ENCODE measurements at places on chromosomes 13 and 19. TPM values are rescaled to one million over a fixed set of nuclear protein-coding genes. Genes with fewer than 3 reads are reported as not detected.

DNA sequence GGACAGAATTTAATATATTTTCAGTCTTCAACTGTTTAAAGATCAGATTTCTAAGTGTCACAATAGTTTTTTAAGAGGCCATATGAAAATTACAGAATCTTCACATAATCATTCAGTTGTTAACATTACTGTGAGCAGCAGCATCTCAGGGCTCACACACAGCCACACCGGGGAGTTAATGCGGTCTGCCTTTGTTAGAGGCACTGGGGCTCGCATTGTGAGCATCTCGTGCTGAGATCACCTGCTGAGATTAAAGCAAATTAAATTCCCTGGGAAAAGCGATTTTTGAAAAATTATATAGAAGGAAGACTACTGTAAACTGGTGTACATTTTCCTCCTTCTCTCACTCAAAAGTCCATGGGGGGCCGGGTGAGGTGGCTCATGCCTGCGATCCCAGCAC is 16.6 kb downstream of the GPR12 start:
- no peak for DNase-seq

DNA sequence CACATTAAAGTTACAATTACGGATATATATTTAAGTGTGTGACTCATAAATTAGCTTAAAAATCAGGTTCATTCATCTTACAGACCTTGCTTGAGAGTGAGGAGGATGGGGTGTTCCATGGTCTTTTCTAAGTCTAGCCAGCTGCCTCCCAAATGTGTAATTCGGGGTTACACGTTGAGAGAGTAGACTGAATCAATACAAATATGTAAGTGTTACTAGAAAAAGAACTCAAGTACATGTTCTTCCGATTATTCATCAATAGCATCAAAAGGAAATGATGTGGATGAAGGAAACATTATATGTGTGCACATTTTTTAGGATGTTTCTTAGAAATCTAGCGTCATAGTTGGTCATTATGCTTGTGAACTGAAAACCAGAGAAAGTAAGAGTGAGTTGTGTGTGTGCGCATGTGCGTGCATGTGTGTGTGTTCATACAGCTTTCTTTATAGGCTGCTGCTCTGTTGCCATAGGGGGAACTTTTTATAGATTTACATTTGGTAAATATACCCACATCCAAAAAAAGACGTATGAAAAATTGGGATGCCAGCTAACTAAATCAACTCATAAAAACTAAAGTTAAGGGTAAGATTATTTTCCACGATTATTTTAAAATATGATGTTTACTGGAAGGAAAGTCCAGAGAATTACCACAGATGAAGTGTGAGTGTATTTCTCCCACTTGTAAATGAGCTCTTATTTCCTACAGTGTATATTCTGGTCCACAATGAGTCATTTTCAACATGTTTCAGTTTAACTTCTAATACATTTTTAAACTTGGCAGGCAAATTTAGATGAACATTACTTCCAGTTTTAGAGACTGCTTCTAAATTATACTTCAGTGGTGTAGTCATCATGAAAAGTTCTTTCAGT is 82.4 kb downstream of the PIBF1 start:
- DNase-seq = no peak

GRCh38 chr13:113948034-113948742 is 25.7 kb downstream of the C13orf46 start:
- DNase-seq = peak; percentile 16

- DNase-seq = peak; percentile 41
Observed at GRCh38 chr19:3655402-3656072, 28.9 kb upstream of the CACTIN start.

GRCh38 chr13:68319384-68319783 is 1089.2 kb upstream of the PCDH9 start:
- DNase-seq = no peak

IGFL3 gene
- not detected for total RNA-seq

ZNF600 gene
- total RNA-seq = 41.7 TPM

PABPC3 gene
- 0.10 TPM for total RNA-seq
